ENCODE measurements at places on chromosomes 2 and 18.

DNA sequence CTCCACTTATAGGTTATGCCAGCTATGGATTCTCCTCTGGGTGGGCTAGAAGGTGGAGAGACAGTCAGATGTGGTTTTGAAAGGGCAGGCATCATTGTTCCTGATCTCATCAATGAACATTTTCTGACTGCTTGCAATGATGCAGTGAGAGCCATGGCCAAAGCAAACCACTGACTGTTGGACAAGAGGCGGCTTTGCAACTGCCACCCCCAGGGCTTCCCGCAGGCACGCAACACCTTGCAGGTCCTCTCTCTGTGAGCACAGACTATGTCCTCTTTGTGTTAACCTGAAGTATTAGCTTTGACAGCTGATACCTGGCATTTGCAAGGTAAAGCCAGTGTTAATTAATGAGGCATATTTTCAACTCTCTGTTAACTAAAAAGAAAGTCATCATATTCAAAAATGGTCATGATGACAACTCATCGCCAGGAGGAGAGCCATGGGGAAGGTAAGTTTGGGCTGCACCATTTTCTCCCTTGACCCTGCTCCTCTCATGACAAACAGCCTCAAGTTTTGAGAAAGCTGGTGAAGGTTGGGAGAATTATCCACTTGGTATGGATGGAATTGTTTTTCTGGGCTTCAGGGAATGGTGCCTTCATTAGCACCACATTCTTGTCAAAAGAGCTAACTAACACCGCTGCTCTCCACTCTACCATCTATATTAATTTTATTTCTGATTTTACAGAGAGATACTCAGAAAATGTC is 14.9 kb upstream of the FAM124B start:
- no peak for DNase-seq

DNA sequence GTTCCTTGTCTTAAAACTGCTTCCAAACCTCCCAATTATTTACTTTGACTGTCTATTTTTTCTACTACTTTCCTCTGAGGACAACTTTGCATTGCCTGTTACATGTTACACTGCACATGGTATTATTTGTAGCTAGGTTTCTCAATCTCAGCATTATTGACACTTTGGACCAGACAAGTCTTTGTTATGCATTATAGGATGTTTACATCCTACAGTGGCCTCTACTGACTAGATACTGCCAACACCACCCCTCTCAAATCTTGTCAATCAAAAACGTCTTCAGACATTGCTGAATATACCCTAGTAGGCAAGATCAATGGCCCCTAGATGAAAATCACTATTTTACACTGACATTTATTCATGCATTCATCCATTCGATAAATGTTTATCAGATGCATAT is 129.6 kb upstream of the DNAJC10 start:
- no peak for DNase-seq

DNA sequence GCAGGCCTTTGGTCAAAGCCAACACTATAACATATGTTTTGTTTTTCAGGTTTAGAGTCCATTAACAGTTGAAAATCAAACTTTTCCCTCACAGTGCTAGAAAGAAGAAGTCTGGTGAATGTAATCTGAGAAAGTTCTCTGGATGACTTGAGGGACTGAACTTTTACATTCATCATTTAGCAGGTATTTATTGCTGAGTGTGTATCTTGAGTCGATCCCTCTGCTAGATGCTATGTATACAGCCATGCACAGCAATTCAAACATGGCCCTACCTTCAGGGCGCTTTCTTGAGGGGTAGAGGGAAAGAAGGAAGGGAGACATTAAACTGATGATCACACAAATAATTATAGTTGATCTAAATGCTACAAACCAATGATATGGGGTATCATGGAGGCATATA is 89.6 kb downstream of the CLHC1 start:
- DNase-seq, result no peak

DNA sequence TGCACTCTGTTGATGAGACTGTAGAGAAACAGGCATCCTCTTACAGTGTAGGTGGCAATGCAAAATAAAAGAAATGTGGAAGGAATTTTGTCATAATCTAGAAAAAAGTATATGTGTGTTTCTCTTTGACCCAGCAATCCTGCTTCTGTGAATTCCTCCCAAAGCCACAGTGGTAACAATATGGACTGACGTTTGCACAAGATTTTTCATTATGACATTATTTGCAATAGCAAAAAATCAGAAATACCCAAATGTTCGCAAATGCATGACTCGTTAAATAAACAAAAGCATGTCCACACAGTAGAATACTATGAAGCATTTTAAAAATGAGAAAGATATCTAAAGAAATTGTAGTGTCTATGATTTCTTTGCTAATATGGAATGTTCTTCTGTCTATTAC is 255.2 kb upstream of the NRP2 start:
- DNase-seq, result no peak

GRCh38 chr2:80530442-80531064 is 226.0 kb upstream of the LRRTM1 start:
- DNase-seq, result no peak

- DNase-seq, result no peak
Measured at GRCh38 chr2:209425471-209426071, 1.7 kb downstream of the MAP2 start.

- no peak for DNase-seq
Measured at GRCh38 chr18:63232826-63233225, 86.7 kb downstream of the BCL2 start.

DNA sequence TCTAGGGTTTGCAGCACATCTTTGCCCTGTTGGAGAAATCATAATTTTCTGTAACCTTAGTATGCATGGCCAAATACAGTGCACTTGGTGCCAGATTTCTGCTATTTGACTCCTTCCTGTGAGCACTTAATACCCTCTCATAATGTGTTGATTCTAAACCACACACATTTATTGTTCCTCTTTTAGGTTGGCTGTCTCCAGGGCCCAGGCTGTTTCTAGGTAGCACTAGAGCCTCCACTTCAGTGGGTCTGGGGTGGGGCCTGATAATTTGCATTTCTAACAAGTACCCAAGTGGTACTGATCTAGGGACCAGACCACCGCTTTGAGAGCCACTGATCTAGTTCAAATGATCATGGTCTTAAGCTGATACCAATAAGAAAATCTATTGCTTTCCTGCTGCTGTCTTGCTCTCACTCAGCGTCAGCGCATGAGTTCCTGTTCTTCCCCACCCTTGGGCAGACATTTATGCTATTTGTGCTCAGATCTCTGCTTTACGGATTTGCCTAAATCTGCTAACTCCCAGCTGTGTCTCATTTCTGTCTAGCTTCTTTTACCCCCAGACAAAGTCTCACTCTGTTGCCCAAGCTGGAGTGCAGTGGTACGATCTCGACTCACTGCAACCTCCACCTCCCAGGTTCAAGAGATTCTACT is 7.4 kb downstream of the PTRHD1 start:
- peak; percentile 30 for DNase-seq

- DNase-seq, result no peak
Measured at GRCh38 chr18:62637403-62637802, 77.9 kb upstream of the PHLPP1 start.

- no peak for DNase-seq
Measured at GRCh38 chr18:64179556-64180080, 30.7 kb upstream of the LINC00305 start.

DNA sequence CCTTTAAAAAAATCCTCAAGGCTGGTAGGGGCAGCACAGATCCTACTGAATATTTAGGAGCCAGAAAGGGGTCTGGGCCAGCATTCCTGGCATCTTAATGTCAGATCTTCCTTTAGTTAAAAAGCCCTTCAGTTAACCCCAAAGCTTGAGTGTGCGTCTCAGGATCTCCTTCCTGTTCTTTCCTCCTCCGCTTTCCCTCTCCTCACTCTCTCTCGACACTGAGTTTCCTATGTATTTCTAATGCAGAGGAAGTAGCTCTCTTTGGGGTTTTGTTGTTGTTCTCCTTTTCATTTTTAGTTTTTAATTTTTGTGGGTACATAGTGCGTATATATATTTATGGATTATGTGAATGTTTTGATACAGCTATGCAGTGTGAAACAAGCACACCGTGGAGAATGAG is 109.9 kb upstream of the COPS8 start:
- DNase-seq, result no peak
